ENCODE measurements at places on chromosomes 16 and 17.

DNA sequence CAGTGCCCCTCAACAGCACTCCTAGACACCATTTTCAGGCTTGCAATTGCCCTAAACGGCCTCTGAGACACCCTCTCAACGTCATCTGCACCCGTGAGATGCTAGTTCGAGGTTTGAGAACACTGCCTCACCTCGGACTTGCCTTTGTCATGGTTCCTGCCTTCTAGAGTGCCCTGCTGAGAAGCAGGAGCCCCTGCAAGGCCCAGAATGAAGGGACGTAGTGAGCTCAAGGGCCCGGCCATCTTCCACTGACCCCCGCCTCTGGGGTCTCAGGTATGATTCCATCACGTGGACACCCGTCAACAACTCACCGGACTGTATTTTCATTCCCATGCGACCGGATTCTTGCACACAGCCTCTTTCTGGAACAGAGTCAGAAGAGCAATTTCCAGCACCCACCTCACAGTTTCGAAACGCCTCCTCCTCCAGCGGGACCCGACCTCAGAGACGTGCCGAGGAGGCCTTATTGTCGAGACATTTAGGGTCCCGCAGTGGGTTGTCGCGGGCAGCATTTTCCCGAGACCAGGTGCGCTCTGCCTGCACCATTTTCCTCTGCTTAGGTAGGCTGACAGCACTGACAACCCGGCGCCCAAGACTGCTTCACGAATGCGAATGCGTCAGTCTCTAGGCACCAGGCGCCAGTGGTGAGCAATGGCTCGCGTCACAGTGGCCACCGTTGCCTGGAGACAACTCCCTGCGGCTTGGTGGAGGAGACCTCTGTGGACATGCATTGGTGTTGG lies 999.9 kb downstream of the KCNJ18 start:
- no peak for DNase-seq

- DNase-seq = no peak
These were observed 78.0 kb downstream of the KNOP1 start for GRCh38 chr16:19639986-19640421.

DNA sequence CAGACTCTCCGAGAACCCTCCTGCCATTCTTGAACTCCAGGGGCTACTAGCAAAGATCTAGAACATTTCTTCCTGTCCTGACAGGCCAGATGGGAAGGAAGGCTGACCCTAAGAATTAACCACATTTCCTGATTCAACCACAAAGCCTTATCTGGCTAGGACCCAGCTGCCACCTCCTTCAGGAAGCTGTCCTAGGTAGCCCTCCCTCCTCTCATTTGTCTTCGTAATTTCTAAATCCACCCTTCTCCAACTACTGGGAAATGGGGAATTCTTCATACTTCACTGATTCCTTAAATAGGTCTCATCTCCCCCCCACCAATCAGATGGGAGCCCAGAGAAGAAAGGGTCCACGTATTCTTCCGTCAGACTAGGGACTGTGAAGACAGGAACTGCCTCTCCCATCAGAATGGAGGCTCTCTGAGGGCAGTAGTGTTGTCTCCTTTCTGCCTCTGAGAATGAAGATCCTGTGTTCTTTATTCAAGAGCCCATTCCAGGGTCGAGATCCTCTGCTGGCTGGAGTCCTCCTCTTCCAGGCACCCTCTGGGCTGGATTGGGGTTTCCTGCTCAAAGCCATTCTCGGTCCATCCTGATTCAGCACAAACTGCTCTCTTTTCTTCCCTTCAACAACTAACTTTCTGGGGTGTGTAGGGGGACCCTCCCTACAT lies 2.1 kb downstream of the SAMD14 start:
- no peak for DNase-seq

DNA sequence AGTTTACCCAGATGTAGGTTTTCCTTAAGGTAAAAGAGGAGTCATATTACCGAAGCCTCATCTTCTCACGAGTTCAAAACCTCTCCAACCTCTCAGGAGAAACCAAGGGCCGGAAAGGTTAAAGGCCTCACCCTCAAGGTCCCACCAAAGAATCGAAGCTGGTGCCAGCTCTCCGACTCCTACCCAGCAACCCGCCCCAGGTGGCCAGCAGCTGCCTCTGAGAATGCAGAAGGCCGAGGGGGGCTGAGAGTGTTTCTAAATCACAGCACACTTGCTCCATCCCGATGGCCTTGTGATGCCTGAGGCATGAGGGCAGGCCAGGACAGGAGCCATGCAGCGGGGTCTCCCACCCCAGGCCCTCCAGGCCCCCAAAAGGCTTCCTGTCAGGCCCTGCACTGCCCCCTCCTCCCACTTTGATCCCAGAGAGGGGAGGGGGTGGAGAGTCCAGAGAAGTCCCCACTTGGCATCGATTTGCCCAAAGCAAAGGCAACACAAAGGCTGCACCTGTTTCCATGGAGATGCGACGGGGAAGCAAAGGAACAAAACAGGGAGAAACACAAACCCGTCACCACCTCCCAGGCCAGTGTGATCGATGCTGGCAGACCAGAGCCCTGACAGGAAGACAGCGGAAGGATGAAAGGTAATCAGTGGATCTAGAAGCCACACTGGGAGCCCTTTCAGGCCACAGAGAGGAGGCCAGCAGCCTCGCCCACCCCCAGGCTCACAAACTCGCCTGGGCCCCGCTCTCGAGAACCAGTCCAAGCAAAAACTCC lies 39.0 kb downstream of the CUEDC1 start:
- DNase-seq = no peak

DNA sequence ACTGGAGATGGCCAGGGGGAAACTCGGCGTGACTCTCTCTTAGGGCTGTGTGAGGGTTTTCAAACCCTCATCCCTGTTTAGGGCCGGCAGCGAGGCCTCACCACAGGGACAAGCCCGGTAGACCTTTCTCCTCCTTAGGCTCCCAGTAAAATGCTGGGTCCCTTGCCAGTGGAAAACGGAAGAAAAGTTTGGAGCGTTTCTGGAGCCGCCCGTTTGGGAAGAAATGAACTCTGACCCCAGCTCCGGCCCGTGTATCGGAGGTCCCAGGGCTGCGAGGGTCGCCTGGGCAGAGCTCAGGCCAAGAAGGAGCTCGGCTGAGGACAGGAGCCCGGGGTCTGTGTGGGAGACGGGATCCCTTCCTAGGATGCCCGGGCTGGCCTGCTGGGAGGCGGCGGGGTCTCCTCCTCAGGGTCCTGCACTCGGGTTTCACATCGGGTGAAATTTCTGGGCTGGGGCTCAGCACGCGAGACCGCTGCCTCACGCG lies 23.2 kb downstream of the ZNF213 start:
- no peak for DNase-seq

- no peak for DNase-seq
These were observed 27.9 kb downstream of the SDK2 start for GRCh38 chr17:73616120-73616872.

- no peak for DNase-seq
These were observed 19.0 kb upstream of the SMG8 start for GRCh38 chr17:59190806-59191205.

DNA sequence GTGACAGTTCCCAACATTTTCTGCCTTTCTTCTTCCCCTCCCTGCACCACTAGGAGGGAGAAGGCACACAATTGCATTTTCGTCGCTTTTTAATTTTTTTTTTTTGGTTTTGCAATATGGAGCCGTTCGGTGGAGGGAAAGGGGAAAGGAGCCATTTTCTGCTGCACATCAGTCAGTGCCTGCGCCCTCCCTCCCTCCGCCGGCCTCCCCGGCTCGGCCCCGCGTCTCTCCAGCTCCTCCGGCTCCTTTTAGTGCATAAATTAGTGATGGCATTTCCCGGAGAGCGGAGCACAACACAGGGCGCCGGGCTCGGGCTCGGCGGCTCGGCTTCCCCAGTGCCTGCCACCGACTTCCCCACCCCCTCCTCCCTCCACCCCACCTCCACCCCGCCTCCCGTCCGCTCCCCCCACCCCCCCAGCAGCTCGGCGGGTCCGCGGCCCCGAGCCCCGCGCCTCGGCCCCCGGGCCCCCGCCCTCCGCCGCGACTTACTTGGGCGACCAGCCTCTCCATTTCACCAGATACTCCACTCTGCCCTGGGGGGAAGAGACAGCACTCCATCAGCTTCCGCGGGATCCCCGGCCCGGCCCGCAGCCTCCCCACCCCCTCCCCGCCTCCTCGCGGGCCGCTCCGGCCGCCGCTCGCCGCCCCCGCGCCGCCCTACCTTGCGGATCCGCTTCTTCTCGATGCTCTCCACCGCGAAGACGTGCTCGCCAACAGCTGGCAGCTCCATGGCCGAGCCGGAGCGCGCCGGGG lies 542 bp downstream of the CBX4 start:
- DNase-seq = peak; percentile 78

GRCh38 chr17:33131620-33132019 lies 140.0 kb downstream of the SPACA3 start:
- no peak for DNase-seq

DNA sequence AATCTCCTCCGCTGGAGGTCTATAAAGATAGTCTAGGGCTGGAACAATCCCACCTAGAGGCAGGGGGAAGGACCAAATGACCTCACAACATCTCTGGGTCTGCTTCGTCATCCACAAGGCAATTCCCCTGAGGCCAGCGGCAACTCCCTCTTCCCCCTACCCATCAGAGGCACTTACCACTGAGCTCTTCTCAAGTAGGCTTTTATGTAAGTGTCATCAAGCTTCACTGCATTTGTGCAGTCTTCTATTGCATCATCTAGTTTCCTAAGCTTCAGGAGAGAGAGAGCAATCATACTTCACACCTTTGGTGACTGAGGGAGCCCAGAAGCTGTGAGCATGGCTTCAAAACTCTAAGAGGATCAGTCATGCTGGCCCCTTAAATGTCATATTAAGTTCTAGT lies 21.0 kb downstream of the CNP start:
- no peak for DNase-seq

DNA sequence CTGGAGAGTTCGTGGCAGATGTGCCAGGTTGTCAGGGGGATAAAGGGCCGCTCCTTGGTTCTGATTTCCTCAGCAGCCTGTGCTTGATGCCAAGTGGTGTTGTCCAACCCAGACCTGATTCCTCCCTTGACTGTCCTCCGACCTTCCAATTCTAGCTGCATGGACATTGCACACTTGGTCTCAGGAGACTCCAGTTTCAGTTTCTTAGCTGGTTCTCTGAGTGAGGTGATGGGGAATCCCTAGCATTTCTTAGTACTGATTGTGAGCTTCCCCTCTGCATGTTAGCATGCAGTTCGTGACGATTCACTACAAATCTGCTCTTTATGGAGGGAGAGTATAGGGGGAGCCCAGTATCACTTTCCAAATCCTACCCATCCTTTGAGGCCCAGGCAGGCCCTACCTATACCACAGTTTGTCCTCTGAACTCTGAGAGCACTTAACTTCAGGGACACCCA lies 12.4 kb upstream of the CCR7 start:
- DNase-seq = no peak

- no peak for DNase-seq
These were observed 200.4 kb upstream of the N4BP1 start for GRCh38 chr16:48810436-48810802.

DNA sequence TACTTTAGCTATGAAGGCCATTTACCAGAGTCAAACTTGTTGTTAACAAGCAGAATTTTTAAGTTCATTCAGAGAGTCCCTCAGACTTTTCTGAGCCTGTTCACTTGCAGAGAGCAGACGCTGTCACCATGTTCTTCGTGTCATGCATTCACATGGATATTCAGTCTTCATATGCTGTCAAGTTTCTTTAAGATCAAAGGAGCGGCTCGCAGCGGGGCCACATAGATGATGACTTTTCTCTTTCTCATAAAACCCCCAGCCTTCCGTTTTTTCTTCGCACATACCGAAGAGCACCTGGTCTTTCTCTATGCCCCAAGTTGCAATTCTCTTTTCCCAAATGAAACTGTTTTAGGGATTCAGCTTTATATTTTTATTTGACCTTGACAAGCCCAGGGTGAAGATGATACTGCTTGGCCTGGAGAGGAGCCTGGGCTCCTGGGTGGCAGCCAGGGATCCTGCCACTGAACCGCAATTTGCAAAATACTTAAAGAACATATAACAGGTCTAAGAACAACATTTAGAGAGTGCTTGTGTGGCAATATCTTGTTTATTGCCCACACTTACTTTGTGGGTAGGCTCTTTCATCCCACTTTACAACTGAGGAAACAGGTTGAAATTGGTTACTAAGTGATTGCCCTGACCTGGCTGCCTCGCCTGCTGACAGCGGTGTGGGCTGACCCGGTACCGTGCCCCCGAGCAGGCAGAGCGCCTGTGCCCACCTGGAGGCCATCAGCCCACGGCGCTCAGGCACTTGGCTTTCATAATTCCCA lies 22.9 kb downstream of the SEC14L1 start:
- no peak for DNase-seq

- no peak for DNase-seq
These were observed 4.5 kb downstream of the SCARF1 start for GRCh38 chr17:1641065-1641403.

DNA sequence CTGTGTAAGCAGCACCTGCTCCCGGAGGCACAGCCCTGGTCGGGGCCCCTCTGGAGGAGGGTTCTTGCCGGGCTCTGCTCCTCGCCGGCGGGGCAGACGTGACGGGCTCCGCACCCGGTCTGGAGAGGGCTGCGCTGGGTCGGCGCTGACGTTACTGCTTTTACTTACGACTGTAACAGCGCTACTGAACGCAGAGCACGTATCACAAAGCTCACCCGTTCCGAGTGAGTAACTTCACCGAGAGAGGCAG lies 1.3 kb upstream of the RAB40C start:
- DNase-seq = peak; percentile 84

- peak; percentile 85 for DNase-seq
These were observed 857 bp upstream of the STAT5A start for GRCh38 chr17:42287305-42287976.

DNA sequence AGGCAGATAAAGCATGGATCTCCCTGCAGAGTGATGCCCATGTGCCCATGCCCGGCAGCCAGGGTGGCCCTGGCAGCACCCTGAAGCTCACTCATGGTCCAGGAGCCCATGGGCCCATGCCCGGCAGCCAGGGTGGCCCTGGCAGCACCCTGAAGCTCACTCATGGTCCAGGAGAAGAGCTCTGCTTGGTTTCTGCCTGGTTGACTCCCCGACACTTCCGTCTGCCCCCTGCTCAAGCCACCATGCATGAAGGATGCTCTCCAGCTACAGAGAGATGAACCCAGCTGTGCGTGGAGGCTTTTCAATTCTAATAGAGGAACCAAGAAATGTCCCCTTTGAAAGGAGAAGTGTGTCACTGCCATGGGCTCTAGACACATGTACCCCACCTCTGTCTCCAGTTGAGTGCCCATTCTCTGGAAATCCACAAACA lies 8.7 kb downstream of the CCL17 start:
- no peak for DNase-seq

GRCh38 chr16:72202014-72202413 lies 30.1 kb upstream of the PMFBP1 start:
- no peak for DNase-seq

Measured in stimulated activated effector memory CD8-positive, alpha-beta T cell treated with anti-CD3 and anti-CD28 coated beads, Interleukin-12 subunit alpha, Interleukin-12 subunit beta, amount 100 ng/mL, for 72 hours (primary cell).